OCI-LY7 (cell line): ENCODE measurements at places on chromosomes 16 and 17.

- DNase-seq: no peak
These were observed 14.0 kb downstream of the SALL1 start for GRCh38 chr16:51137097-51137496.

GRCh38 chr17:40451420-40451819, 8.2 kb downstream of the IGFBP4 start:
- no peak for DNase-seq

- no peak for DNase-seq
These were observed 55.4 kb downstream of the CFDP1 start for GRCh38 chr16:75377729-75378386.

DNA sequence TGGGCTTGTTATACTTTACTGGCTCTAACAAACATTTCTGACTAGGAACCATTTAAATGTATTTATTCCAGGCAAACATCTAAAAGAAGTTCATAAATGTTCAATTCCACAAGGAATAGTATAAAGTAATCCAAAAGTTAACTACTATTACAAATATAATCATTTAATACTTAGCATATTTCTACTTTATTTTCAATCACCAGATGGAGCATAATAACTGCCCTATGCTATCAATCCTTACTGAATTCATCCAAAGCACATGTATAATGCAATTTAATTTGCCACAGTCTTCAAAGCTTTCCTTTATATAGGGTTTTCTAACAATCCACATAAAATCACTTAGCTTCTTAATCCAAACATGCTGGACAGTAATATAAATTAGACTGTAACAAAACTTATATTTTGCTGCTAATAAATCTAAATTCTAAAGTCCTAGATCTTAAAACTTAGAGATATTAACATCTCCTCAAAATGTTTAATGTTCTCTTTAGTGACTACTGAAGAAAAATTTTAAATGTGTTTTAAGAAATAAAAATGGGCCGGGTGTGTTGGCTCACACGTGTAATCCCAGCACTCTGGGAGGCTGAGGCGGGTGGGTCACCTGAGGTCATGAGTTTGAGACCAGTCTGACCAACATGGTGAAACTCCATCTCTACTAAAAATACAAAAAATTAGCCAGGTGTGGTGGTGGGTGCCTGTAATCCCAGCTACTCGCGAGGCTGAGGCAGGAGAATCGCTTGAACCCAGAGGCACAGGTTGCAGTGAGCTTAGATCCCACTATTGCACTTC, 5.9 kb downstream of the MEIOB start:
- no peak for DNase-seq

GRCh38 chr16:27985981-27986380, 77.5 kb downstream of the GSG1L start:
- no peak for DNase-seq

- DNase-seq: no peak
These were observed 9.2 kb downstream of the CASKIN1 start for GRCh38 chr16:2187212-2187611.

GRCh38 chr17:17702449-17703139, 21.3 kb downstream of the RAI1 start:
- DNase-seq: no peak

DNA sequence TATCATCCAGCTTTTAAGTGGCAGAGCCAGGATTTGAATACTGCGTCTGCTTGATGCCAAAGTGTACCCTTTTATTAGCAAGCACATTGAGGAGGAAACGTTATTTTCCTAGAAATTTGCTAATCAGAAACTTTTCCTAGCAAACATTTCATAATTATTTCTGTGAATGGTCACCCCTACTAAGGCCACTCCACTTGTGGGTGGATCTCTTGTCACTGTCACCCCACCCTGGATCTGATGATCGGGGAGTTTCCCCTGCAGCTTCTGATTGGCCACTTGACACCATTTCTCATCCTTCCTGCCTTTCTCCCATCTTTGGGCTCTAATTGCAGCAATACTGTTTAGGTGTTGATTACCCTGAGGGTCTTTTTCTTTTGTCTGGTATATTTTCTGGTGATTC, 35.9 kb downstream of the GPRC5B start:
- no peak for DNase-seq

DNA sequence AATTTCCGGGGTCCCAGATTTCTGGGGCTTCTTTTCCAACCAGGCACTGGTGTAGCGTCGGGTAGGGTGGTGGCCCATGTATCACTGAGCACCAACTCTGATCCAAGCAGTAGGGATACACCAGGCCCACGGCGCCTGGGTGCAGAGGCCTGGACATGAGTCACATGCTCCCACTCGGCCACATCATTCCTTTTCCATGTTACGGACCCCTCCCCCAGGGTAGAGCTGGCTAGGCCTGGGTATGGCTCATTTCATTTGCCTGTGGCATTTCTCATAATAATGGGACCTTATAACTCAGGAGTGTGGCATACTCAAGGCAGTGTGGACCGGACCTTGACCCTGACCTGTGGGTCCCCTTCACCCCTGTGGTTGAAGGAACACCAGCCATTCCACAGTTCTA, 18.0 kb upstream of the NDRG4 start:
- no peak for DNase-seq

DNA sequence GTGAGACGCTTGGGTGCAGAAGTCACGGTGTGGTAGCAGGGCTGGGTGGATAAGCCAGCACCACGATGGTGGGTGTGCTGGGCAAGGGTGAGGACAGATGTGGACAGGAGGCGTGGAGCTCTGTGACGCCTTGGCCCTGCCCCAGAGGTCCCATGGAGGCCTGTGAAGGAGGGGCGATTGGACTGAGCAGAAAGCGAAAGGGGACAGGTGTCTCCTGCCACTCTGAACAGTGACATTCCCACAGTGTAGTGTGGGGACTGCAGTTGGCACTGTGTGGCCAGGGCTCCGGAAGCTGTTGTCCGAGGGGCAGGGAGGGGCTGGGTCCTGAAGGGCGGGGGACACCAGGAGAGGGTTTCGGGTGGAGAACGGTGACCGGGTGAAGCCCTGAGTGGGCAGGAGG, 7.3 kb downstream of the TBC1D24 start:
- DNase-seq: no peak

GRCh38 chr16:54110016-54110981, 176.3 kb downstream of the IRX3 start:
- DNase-seq: no peak

DNA sequence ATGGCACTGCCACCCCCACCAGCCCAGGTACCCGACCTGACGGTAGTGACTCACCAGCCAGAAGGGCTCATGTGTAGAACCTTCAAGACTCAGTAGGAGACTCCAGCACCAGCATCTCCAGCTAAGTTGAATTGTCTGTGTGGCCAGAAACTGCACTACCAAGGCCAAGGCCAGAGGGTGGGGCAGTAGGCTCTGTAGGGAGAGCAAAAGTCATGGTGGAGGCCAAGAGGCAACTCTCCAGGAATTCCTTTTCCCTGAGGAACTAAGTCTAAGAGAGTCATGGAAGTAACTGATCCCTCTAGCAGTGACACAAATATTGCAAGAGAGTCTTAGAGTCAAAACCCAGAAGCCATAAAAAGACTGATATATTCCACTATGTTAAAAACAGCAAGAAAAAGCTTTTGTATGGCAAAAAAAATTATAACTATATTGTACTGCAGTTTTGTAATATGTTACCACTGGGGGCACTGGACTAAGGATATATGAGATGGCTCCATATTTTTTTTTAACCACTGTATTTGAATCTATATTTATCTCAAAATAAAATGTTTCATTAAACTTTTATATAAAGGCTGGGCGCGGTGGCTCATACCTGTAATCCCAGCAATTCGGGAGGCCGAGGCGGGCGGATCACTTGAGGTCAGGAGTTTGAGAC, 30.2 kb upstream of the GUCY2D start:
- DNase-seq: peak; percentile 12

GRCh38 chr17:21166595-21167210, 39.9 kb downstream of the DHRS7B start:
- no peak for DNase-seq

DNA sequence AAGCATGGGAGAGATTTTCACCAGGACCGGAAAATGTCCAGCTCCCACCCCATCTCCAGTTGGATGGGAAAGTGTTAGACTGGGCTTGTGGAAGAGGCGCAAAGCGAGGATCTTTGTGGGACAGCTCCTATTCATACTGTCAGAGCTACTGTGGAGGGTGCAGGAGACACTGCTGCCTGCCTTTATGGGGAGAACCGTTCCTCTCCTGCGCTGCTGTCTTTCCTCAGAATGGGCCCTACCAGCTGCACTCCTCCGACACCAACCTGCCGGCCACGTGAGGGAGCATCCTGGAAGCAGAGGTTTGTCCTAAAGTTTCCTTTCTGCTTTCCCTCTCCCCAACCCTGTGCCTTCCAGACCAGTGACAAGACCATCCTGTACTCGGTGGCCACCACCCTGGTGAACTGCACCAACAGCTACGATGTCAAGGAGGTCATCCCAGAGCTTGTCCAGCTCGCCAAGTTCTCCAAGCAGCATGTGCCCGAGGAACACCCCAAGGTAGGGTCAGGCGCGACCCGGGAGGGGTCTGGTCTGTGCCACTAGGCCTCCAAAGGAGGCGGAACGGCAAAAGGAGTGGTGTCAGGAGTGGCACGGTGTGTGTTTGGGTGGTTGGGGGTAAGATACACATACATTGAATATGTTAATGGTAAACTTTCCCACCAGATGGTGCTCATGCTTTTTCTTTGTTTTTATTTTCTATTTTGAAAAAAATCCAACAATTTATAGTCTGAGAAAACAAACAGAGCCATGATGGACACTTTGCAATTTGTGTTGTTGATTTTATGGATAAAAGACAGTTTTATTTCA, 23.0 kb downstream of the SLC35G3 start:
- DNase-seq: peak; percentile 4

GRCh38 chr17:39920218-39921210, 2.1 kb upstream of the GSDMB start:
- no peak for DNase-seq

DNA sequence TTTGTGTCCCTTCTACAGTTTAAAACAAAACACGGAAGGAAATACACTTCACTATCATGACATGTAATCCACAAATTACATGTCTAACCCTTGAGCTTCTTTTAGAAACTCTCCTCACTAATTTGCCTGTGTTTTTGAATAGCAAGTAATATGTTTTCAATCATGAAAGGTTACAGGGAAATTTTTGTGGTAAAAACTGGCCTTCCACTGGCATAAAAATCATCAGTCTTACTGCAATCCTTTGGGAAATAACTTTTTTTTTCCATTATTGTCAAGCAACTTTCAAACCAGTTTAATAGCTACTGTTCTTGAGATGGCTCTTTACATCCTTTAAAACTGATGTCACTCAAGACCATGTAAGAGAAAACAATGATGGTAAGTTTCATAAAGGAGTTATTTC, 27.0 kb downstream of the MYO1D start:
- DNase-seq: no peak

GRCh38 chr16:77581706-77582105, 140.6 kb upstream of the NUDT7 start:
- DNase-seq: no peak

DNA sequence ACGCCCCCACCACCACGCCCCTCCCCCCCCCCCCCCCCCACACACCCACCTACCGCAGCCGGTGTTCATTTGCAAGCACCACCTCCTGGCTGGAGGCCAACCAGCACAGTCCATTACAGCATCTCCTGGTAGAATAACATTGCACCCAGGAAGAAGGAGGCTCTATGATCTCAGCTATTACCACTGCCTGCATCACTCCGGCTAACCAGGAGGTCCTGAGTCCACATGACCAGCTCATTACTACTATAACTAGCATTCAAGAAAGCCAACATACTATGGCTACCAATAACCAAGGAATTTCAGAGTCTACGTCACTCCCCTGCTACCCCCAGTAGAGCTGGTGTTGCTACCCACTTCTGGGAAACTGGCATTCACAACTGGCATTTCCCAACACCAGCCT, 81.1 kb upstream of the ALOX12 start:
- no peak for DNase-seq

DNA sequence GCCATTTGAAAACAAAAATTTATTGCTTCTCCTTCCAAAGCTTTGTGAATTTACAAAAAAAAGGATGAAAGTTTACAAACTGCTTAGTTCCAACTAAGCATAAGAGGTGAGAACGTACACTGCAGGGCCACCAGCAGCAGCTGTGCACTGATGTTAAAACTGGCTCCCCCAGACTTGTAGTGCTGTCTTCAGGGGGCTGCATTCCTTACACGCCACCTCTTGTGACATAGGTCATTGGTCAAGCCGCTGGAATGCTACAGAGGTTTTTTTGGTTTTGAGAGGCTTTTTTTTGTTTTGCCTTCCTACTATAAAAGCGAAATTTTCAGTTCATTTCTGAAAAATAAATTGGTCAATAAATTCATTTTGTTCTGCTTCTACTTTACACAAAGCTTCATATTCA, 6.9 kb downstream of the IFT20 start:
- no peak for DNase-seq

- DNase-seq: peak; percentile 84
These were observed 27.1 kb upstream of the CRYBA1 start for GRCh38 chr17:29219378-29220047.

GRCh38 chr16:27795992-27796614, 246.2 kb downstream of the KATNIP start:
- peak; percentile 29 for DNase-seq

GRCh38 chr17:82691714-82692113, 6.8 kb downstream of the RAB40B start:
- no peak for DNase-seq

GRCh38 chr16:84737192-84738011, 37.6 kb downstream of the USP10 start:
- DNase-seq: no peak

DNA sequence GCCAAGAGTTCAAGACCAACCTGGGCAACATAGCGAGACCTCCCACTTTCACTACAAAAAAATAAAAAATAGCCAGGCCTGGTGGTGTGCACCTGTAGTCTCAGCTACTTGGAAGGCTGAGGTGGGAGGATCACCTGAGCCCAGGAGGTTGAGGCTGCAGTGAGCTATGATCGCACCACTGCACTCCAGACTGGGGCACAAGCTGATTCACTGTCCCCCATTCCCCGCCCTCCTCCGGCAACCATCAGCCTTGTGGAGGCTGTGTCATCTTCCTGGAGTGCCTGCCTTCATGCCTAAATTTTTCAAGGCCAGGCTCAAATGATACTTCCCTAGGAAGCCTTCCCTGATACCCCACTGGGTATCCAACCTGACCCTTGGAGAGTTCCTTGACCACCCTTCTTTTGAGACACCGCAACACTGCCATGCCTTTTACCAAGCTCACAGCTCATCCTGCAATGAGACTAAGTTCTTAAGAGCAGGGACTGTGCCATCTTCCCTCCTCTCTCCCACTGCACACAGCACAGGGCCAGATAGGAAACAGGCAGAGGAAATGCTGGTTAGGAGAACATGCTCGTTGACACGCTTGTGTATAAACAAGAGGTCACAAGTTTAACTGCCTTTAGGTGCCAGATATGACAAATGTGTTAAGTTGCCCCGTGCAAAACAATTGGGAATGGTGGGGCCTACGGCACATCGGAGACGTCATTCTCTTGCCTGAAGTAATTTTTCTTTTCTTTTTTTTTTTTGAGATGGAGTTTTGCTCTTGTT, 3.9 kb upstream of the SRCAP start:
- no peak for DNase-seq
